ENCODE measurements at places on chromosomes 5 and 9.

DNA sequence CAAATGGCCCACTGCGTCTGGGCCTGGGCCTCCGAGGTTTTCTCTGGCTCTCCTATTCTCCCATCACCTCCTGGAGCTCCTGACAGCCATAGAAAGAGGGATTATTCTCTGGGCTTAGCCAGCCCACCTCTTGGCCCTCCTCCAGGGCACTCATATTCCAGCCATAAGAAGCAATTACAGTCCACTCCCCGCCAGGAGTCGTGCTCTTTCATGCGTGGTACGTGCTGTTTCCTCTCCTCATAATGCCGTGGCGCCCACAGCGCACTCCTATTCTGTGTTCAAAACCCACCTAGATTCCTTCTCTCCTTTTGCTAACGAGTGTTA lies 240.8 kb upstream of the ZNF462 start:
- DNase-seq = no peak

GRCh38 chr5:138824924-138825863 lies 49.9 kb downstream of the LRRTM2 start:
- no peak for DNase-seq

DNA sequence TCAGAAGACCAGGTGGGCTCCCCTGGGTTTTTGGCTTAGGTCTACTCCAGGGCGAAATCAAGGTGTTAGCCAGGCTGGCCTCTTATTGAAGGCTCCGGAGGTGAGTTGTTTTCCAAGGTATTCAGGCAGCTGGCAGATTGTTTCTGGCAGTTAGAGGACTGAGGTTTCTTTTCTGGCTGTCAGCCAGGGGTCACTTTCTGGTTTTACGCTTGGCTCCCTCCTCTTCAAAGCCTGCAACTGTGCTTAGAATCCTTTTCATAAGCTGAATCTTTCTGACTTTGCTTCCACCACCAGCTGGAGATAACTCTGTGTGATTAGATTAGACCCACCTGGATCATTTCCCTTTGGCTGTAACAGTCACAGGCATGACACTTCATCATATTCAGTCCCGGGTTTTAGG lies 24.6 kb downstream of the RFK start:
- DNase-seq = peak; percentile 33

- no peak for DNase-seq
Observed at GRCh38 chr9:133369933-133370332, 5.9 kb downstream of the SURF4 start.

DNA sequence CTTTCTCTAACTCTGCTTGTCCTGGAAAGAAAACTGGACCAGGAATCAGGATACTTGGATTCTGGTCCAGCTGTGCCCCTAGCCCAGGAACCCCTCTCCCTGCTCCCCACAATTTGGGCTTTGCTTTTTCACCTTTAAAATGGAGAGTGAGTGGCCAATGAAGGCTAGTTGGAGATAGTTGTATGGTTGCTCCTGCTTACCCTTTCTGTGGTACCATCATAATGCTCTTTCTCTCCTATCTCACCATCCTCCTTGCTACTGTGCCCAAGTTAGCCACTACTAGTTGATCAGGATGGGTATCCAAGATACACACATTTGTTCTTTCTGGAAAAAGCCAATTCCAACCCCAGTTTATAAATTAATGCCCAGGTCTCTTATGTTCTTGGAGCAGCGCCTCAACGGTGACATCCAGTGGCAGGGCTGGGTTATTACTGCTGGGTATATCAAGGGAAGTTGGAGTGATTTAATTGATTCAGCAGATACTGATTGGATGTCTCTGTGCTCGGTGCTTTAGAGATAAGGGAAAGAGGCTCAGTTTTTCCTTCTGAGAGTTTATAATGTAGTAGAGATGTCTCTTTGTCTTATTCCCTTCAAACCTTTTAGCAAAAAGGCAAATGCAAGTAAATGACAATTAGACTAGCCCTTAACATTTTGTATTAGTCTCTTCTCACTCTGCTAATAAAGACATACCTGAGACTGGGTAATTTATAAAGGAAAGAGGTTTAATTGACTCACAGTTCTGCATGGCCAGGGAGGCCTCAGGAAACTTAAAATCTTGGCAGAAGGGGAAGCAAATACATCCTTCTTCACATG lies 38.5 kb downstream of the FAXDC2 start:
- no peak for DNase-seq

- DNase-seq = no peak
Observed at GRCh38 chr5:94223235-94223634, 395.2 kb downstream of the KIAA0825 start.

GRCh38 chr5:127702926-127703561 lies at the start of gene CCDC192:
Gene CCDC192, plus strand, starts transcription at chr5:127703391. Its CDS starts 55 bp downstream, at chr5:127703446.
- DNase-seq = no peak

GRCh38 chr5:154218786-154219185 lies 28.3 kb downstream of the GALNT10 start:
- DNase-seq = no peak

- no peak for DNase-seq
Observed at GRCh38 chr5:87389296-87390034, 23.3 kb downstream of the CCNH start.

- no peak for DNase-seq
Observed at GRCh38 chr5:154176181-154176580, 14.4 kb upstream of the GALNT10 start.

GRCh38 chr5:65858316-65858715 lies 68.1 kb upstream of the ERBIN start:
- DNase-seq = no peak

- no peak for DNase-seq
Observed at GRCh38 chr5:72210888-72211678, 103.8 kb downstream of the MAP1B start.

- no peak for DNase-seq
Observed at GRCh38 chr9:33633636-33634035, 109.6 kb downstream of the ANKRD18B start.

- DNase-seq = no peak
Observed at GRCh38 chr9:129100383-129101169, 10.0 kb downstream of the CRAT start.

DNA sequence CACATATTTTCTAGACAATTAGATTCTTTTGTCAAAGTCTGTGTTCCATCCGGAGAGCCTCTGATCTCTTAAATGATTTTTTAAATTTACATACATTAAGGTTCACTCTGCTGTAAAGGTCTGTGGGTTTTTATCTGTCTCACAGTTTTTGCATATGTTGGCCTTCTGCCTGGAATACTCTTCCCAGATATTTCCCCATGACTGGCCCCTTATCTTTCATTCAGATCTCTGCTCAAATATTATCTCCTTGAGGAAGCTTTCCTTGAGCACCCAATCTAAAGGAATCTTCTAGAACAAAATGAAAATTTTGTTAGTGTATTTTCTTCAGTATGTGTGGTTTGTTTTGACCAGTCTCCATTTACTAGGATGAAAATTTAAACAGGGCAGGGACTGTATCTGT lies 26.3 kb downstream of the FAF2 start:
- no peak for DNase-seq

DNA sequence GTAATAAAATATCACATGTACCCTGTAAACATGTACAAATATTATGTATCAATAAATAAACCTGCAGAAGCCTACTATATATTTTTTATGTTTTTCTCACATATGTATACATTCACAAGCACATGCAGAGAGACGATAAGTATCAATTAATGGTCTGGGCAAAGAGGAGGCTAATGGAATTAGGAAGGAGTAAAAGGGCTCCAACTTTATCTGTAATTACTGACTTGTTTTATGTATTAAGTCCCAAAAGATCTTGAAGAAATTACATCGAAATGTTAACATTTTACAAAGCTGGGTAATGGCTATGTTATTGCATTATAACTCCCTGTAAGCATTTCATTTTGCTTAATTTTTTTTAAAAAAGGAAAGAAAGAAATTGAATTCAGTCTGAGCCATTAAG lies 78.0 kb downstream of the LPAR1 start:
- no peak for DNase-seq

GRCh38 chr5:164002628-164003027 lies 497.2 kb downstream of the MAT2B start:
- DNase-seq = no peak

GRCh38 chr5:116354699-116355098 lies 219.9 kb downstream of the SEMA6A start:
- no peak for DNase-seq

- no peak for DNase-seq
Observed at GRCh38 chr5:1279443-1280151, 15.3 kb downstream of the TERT start.

- no peak for DNase-seq
Observed at GRCh38 chr9:16207161-16207560, 654.3 kb downstream of the CCDC171 start.

GRCh38 chr9:99929652-99930051 lies 23.2 kb downstream of the STX17 start:
- no peak for DNase-seq

DNA sequence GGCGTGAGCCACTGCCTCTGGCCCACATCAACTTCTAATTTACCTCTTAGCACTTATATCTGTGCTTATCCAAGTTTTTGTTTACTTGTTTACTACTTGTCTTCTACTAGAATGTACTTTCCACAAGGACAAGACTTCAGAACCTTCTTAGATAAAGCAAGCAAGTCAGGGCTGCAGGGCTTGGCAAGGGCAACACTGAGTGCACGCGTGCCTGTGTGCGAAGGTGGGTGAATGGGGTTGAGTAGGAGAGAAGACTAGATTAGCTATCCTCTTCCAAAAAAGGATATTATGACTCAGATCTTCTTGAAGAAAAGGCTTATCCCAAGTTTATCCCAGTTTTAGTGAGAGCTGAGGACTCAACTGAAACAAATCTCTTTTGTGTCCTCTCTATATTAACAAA lies 19.3 kb downstream of the AK3 start:
- no peak for DNase-seq

DNA sequence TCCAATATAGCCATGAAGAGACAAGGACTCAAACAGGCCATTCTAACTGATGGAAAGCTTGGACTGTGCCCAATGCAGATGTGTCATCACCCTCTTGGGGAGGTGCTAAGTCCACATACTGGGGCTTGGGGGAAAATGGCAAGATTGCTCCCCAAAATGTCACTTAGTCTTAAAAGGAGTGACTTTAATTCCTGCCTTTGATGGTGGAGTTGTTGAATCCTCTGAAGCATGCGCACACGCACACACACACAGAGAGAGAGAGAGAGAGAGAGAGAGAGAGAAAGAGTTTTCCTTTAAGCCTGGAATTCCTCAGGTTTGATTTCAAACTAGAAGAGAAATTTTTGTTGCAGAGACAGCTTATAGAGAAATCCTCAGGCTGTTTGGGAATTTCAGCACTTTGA lies 161.9 kb upstream of the GAS1 start:
- no peak for DNase-seq

DNA sequence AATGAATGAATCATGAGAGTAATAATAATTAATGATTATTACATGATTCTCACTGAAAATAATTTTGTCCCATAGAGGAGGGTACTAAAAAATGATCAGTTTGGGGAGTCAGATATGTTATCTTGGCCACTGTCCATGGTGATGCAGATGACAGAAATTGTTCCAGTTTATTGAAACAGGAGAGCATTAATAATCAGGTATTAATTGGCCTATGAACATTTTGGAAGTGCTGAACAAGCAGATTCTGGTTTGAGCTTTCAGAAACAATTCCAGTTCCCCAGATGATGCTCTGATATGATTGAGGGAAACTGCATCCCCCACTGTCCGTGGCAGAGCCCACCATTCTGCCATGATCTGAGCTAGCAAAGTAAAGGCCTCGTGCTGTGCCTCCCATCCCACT lies 345.2 kb downstream of the ZSWIM6 start:
- no peak for DNase-seq
